ENCODE measurements at places on chromosomes 7 and 10. TPM values are rescaled to one million over a fixed set of nuclear protein-coding genes. Genes with fewer than 3 reads are reported as not detected.

MYH16 gene
- not detected for polyA plus RNA-seq

SPDYE11 gene
- polyA plus RNA-seq, result 0.19 TPM

FIS1 gene
- 172 TPM for polyA plus RNA-seq

STOX1 gene
- 0.24 TPM for polyA plus RNA-seq

FAM25C gene
- polyA plus RNA-seq, result not detected

SPDYE1 gene
- 0.10 TPM for polyA plus RNA-seq

CASP7 gene
- polyA plus RNA-seq, result 13.4 TPM

INMT gene
- polyA plus RNA-seq, result not detected

AGBL3 gene
- 1.3 TPM for polyA plus RNA-seq

FAM25A gene
- not detected for polyA plus RNA-seq

CPN1 gene
- polyA plus RNA-seq, result not detected

PRPS1L1 gene
- polyA plus RNA-seq, result not detected

DRGX gene
- not detected for polyA plus RNA-seq

PLXNA4 gene
- not detected for polyA plus RNA-seq
